ENCODE measurements at places on chromosomes 1 and 21.

GRCh38 chr1:115496904-115497527 is 144.8 kb upstream of the VANGL1 start:
- DNase-seq: peak; percentile 52

DNA sequence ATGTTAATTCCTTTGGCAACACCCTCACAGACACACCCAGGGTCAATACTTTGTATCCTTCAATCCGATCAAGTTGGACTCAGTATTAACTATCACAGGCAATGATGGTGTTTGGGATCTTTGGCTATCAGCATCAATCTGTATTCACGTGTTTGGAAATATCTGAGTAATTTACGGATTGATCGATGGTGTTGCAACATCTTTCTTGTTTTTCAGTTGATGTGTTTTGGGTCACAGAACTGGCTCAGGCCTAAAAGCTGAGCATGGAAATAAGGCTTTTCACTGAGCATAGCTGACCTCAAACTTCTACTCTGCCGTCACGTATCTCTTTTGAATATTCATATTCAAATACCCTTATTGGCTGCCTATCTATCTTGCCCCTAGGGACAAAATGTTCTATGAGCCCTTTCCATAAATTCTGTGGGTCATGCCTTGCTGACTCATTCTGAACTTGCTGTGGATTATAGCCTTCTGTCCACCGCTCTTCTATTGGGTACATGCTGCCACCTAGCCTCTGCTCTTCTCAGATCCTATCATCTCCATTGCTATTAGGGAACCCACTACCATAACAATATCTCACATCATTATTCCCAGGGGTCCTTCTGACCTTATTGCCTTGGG is 156.0 kb downstream of the PDE4B start:
- no peak for DNase-seq

DNA sequence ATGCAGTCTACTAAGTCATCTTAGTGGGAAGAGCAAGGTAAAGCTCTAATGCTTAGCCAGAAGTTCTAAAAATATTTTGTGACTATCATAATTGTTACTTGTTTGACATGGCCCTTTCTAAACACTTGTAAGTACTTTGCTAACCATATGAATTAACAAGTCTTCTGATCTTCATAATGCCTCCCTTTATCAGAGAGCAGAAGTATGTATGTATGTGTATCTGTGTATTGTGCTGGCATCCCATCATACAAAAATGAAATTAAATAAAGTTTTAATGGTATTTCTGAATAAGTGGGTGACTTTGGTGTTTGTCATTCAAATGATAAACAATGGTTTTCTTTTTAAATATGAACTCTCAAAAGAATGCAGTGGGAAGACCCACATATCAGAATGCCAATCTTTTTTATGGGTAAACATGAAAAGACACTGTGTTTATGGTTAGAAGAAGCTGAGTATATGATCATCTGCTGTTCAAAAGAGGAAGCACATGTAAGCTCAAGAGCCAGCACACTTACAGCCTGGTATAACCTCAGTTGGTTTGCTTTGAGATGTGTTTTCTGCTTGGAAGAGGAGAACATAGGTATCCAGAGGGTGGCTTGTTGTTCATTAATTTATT is 159.6 kb downstream of the CLEC20A start:
- DNase-seq: no peak

DNA sequence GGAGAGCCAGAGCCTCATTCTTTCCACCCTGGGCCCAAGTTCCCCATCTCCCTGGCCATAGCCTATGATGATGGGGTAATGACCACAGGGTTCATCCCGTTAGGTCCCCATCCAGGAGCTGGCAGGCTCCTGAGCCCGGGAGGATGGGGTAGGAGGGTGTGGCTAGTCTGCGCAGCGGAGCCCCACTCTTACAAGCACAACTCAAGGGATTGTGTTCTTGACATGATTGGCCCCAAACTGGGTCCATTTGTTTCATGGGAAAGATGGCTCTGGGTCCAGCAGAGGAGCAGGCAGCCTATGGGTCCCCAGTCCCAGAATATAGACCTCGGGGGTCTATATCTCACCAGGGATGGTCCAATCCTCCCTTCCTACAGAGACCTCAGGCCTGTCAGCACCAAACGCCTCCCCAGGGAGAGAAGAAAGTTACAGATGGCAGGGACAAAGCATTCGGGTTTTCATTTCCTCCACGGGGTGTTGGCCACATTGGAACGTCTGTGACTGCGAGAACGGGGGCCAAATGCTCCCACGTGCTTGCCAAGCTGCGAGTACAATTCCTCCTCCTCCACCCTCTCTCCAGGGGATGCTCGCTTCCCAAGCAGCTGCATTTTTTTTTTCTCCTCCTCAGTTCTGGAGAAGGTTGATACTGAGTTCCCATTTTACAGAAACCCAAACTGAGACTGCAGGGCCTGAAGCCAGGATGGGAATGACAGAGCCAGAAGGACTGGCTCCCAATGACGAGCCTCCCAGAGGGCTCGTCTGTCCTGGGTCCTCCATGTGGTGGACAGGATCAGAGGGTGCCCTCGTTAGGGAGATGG is 71.0 kb downstream of the DHRS3 start:
- no peak for DNase-seq

GRCh38 chr1:247156787-247157232 is 15.0 kb downstream of the ZNF124 start:
- no peak for DNase-seq

GRCh38 chr1:55751776-55752175 is 536.6 kb upstream of the USP24 start:
- no peak for DNase-seq

- DNase-seq: no peak
These were observed 44.1 kb upstream of the SLC19A1 start for GRCh38 chr21:45586289-45586858.

- DNase-seq: no peak
These were observed 34.2 kb downstream of the TNFRSF8 start for GRCh38 chr1:12097321-12097720.

- DNase-seq: no peak
These were observed 39.5 kb upstream of the DDAH1 start for GRCh38 chr1:85504417-85504816.

DNA sequence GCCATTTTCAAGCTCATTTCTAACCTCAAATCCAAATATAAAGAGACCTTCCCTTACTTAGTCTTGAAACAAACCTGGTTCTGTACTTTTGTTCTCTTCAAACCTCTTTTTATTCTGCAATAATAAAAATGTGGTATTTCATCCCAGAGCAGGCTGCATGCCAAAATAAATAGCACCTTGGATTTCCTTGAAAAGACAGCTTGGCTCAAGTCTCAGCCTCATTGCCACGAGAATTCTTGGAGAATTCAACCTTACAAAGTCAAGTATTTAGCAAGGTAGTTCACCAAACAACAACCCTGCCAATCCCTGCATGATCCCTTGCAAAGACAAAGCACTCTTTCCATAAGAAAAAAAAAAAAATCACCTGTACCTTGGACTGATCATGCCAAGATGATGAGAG is 33.8 kb downstream of the KANK4 start:
- no peak for DNase-seq

DNA sequence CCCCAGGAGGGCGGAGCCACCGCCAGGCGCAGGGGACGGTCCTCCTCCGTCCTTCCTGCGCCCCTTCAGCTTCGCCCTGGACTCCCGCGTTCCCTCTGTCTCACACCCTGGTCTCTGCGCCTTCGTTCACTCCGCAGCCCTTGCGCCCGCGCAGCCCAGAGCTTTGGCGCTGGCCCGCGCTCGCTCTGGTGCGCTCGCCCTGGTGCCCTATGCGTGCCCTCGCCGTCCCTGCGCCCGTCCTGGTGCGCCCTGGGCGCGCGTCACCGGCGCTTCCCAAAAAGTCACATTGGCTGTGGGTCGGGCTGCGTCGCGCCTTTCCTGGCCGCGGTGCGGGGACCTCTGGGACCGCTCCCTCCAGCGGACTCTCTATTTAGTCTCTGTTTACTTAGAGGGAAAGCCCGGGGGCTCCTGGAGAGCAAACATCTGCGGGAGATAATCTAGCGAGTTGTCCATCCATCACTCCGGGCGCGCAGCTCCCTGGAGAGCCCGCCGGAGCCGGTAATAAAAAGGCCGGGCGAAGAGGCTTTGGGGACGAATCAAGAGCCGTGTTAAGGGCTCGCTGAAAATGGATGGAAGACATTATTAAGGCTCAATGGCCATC is 178.6 kb downstream of the PRDM16 start:
- DNase-seq: no peak

- DNase-seq: no peak
These were observed 63.8 kb downstream of the OLFML3 start for GRCh38 chr1:114043054-114043453.

DNA sequence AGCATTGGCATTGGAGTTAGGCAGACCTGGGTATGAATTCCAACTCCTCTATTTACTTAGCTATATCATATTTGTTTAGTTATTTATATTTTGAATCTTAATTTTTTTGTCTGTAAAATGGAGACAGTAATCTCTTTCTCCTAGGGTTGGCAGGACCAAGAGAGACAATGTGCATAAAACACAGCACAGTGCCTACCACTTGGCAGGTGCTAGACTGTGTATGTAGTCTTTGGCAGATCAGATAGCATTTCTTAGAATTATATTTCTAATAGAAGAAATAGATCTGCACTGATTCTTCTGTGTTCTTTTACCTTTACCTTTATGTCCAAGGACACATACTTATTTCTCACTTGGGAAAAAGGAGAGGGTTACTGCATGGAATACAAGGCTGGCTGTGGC is 177.2 kb downstream of the GIPC2 start:
- no peak for DNase-seq

GRCh38 chr1:10853701-10854100 is 57.3 kb upstream of the CASZ1 start:
- DNase-seq: no peak
